NCI-H1417 treated with DMSO at 0.1 percent for 48 hours (cell line): ENCODE measurements at places on chromosomes 7 and 10.
A peak's percentile ranks its signal among the peaks of the same experiment; 100 is the strongest.

DNA sequence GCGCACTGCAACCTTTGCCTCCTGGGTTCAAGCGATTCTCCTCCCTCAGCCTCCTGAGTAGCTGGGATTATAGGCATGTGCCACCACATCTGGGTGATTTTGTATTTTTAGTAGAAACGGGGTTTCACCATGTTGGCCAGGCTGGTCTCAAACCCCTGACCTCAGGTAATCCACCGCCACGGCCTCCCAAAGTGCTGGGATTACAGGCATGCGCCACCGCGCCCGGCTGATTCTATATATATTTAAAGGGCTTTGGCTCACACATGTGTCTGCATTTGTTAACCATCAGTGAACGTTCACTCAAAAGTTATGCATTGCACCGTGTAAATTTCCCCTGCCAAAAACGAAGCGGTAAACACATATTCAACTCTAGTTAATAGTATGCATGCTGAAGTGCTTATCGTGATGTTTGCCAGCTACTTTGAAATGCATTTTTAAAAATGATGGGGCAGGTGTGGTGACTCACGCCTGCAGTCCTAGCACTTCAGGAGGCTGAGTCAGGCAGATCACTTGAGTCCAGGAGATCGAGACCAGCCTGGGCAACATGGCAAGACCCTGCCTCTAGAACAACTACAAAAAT lies 17.7 kb upstream of the WIPI2 start:
- no peak for DNase-seq

DNA sequence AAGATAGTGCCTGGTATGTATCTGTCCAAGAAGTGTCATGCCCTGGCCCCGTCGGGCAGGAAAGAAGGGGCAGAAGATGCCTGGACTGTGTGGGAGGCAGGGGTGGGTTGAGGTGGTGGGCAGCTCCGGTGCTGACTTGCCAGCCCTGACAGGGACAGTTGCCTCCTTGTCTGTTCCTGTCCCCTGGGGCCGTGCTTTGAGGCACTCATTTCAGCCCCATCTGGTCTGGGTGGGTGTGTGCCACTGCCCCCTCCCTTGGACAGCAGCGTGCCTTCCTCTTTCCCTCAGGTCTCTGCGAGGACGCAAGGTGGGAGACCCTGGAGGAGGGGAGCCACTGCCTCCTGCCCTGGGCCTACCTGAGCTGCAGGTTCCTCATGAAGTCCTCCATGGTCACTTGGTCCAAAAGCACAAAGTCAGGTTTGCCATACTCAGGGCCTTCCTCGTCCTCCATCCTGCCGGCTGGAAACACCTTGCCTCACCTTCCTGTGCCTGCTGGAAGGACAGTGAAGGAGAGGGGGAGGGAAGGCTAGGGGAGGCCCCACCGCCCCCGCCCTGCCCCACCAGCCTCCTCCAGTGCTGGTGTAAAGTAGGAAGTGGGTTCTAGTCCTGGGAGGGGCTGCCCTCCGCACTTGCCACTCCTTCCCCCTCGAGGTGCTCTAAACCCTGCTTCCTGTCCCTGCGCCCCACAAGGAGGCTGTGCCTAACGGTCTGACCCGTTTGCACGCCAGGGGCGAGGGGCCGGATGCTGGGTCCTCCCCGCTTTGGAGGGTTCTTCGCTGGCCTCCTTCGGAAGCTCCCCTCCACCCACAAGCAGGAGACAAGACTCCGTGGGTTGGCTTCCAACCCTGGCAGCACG lies at the start of gene MYO1G:
MYO1G (minus strand) TSS at position 505 of the 856 bp plus-strand sequence; CDS start at position 451, 54 bp downstream.
- DNase-seq, result no peak

DNA sequence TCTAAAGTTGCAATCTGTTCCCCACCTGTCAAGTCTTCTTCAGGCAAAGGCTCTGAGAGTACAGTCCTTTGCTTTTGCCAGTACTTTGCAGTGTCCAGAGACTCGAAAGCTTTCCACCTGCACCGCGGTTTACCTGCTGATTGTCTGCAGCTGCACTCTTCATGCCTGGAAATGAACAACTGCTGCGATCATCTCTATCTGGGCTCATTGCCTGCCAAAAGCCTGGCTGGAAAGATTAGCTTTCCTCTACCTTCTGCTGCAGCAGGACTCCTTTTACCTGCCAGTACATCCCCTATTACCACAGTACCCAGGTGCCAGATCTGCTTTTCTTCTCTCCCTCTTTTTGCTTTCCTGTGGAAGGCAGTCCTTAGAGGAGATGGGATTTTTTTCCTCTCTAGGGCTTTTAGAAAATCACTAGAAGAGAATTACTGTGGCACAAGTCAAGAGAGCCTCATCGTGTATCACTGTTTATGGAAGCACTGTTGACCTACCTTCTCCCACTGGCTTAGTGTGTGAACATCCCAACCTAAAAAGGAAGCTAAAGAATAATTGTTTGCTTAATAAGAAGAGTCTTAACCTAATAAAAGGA lies 2.2 kb downstream of the STRIP2 start:
- DNase-seq, result no peak

GRCh38 chr7:138564365-138564764 lies 104.3 kb downstream of the TRIM24 start:
- DNase-seq, result no peak

DNA sequence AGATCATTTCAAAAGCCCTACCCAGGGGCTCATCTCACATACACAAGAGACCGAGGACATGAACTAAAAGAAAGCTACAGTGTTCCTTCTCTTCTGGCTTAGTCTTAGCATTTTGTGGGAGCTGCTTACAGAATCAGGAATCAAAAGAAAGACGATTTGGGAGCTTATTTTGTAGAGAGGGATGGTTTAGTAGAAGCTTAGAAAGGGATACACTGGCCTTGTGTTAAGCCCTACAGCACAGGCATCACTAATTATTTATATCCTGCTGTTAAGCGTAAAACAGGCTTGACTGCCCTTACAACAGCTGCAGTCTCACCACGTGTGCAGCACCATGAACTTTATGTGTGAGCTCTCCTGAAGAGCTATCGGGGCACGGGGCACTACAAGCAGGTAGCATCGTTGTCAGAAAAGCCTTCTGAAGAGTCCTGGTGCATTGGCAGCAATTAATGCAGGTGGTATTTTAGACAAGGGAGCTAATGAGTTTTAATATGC lies 798.3 kb downstream of the NXPH1 start:
- DNase-seq, result peak; percentile 96

- no peak for DNase-seq
These were observed 598.6 kb downstream of the SH2D4B start for GRCh38 chr10:81136261-81136660.

- no peak for DNase-seq
These were observed 80.7 kb downstream of the CUX1 start for GRCh38 chr7:101898106-101898505.

DNA sequence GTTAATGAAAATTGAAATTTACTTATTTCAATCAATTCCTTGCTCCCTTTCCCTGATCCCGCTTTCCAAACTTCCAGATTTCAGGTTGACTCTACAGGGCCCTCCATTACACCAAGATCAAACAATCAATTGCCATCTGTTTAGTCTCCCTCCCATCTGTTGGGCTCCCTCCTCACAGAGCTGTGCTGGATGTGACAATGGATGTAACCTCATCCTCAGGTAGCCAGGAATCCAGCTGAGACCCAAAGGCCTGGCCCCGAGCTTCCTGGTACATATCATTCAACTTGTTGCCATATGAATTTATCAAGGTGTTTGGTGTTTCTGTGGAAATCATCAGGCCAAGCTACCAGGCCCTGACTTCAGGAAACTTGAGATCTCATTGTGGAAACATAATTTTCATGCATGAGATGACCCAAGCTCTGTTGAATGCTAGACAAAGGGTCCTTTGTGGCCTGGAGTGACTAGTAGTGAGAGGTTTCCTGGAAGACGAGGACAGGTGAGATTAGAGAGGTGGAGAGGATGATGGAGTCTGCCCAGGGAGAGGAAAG lies 148.6 kb upstream of the PDE1C start:
- DNase-seq, result no peak

DNA sequence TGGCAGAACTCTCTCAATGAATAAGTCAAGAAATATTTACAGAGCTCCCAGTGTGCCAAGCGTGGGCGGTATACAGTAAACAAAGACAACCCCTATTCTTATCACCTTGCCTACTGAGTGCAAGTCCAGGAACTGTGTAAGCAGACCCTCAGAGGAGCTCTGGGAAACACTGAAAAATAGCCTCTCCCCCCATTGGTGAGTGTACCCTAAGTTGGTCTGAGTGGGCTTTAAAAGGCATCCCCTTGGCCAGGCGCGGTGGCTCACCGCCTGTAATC lies 1.2 kb downstream of the DYDC2 start:
- DNase-seq, result no peak

DNA sequence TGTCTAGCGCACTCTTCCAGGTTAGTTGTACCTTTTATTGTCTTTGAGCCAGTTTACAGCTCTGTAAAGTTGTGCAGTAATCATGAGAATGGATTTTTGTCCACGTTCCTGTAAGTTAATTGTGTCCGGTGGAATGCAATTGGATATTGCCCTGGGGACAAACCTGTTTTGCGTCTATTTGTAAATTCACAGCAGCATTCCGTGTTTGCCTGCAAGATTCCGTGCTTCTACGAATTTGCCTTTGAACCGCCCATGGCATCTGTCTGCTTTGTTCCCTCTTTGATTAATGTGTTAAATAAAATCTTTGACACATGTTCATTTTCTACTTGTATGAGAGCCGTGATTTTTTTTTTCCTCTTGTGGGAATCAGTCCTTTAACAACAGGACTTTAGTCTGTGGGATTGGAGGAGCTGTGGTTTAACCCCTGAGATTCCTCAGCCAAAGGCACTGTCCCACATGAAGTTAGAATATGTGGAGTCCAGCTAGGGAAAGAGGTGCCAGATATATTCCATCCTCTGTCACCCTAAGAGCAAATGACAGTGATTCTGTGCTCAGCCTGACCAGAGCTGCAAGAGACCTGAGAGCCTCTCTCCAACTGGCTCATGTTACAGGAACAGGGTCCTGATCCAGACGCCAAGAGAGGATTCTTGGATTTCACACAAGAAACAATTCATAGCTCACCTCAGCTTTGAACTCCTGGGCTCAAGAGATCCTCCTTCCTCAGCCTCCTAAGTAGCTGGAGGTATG lies 126.3 kb downstream of the COL26A1 start:
- DNase-seq, result no peak
